T-helper 17 cell (primary cell): ENCODE measurements at places on chromosomes 13 and 19. TPM values are rescaled to one million over a fixed set of nuclear protein-coding genes. Genes with fewer than 3 reads are reported as not detected.

Gene CALR3
- total RNA-seq: not detected

GRCh38 chr13:96540670-96541069, 450.8 kb downstream of the HS6ST3 start:
- no peak for DNase-seq

Gene SEMA6B
- 0.52 TPM for total RNA-seq

DNA sequence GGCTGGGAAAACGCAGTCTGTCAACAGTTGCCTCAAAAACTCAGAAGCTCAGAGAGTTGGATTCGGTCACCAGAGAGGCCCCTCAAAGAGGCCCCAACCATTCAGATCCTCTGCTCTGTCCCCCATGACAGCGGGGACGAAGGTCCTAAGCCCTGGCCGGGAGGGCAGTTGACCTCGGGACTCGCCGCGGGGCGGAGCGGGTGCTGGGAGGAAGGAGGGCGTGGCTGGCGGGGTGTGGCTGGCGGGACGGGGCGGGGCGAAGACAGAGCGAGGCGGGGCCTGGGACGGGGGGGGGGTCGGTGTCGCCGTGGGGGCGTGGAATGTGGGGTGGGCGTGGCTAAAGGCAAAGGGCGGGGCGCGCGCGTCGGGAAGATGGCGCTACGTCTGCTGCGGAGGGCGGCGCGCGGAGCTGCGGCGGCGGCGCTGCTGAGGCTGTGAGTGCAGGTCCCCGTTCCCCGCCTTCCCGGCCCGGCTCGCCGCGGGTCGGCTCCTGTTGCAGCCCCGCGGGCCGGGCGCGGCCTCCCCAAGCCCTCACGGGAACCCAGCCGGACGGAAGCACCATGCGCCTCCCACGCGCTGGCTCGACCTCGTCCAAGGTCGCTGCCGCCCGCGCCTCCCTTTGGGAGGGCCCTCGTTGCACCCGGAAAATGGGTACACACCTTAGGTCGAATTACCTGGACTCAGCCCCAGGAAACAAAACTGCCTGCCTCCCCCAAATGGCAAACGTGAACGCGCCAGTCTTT, 105.2 kb downstream of the TM9SF2 start:
- DNase-seq: peak; percentile 84

Gene LYPD3
- total RNA-seq: 7.4 TPM

Gene EMP3
- total RNA-seq: 374 TPM
